Smooth muscle cell of the brain vasculature (primary cell): ENCODE measurements at places on chromosomes 11 and 22.

DNA sequence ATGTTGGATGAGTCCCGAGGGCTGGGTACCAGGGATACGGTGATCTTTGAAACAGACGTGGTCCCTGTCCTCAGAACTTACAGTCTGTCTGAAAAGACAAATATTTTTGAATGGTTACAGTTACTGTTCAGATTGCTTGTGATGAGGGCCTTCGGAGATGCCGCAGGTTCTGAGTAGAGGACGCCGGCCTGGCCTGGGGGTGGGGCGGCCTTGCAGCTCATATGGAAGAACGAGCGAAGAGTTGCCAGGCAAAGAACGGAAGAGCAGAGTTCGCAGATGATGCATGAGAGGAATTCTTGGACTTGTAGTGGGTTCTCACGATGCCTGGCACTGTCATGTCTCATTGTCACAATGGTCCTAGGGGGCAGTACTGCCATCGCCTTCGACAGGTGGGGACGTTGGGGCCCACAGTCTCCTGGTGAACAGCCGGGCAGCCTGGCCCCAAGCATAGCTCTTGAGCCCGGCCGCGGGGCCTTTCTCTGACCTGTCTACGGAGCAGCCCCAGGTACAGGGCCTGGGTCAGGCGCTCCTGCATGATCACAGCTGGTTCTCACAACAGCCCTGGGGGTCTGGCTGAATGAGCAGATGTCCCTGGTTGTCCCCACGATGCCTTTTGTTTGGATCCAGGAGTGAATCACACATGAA, 60.9 kb upstream of the PARVG start:
- DNase-seq: no peak

DNA sequence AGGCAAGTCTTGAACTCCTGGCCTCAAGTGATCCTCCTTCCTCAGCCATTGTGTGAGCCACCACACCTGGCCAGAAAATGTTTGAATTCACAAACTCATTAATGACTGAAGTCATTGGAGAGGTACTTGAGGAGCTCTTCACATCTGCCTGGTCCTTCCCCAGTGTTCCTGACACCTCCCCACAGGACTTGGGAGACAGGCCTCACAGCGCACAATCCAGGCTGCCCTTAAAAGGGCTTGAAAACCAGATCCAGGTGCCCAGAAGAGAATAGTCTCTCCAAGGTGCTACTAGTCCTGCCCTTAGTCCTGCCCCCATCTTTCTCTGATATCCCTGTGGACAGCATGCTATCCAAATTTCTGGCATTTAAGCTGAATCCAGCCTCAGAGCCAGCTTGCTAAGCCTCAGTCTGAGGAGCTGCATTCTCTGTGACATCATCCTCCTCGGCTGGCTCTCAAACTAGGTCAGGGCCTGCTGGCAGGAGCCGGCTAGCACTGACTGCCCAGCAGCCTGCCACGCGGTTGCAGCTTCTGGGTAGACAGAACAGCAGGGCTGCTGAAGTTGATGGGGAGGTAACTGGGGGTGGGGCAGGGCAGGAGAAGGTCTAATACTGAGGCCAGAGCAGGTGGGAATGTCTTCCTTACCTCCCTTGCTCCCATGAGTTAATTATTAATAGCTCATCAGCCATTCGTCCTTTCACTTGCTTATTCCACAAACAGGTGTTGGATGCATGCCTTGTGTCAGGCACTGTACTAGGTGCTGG, 35.3 kb upstream of the NECTIN1 start:
- DNase-seq: no peak

- no peak for DNase-seq
These were observed 68.7 kb downstream of the ETS1 start for GRCh38 chr11:128518493-128519207.

DNA sequence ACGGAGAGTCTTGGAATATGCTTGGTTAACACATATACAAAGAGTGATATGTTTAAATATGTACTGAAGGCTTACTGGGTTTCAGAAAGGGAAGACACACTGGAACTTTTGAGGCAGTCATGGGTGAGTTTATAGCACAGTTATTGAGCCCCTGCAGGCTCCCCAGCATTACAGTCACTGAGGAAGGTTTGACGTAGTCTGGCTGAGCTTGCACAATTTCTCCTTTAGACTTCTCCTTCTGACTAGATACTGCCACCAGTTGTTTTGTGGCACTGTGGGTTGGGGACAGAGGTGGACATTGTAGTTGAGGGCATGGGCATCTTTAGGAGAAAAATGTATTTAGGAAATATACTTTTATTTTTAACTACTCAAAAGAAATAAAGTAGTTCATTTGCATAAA, 285.4 kb downstream of the C11orf87 start:
- no peak for DNase-seq

DNA sequence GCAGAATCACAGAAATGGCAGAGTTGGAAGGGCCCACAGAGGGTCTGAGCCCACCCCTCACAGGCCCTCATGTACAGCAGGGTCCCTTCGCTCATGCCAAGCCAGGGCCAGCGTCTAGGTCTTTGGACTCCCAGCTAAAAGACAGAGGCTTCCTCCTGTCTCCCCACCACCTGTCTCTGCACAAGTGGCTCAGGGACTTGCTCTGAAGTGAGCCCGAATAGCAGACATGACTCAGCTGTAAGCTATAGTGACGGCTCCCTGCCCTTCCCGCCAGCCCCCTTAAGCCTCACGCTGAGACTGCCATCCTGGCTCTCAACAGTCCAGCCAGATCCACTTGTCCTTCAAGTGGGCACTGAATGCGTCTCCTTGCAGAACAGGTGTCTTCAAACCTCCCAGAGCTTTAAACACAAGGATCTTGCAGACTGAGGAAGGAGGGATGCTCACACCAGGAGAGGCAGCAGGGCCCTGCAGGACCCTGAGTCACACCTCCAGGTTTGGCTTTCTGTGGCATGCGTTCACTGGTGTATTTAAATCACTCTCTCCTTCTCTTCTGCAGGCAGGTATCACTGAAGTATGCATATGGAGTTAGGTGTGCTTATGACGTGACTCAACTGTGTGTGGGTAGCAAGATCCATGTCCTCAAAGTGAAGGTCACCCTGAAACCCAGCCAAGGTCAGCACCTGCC, 154.9 kb downstream of the CACNA1I start:
- no peak for DNase-seq

DNA sequence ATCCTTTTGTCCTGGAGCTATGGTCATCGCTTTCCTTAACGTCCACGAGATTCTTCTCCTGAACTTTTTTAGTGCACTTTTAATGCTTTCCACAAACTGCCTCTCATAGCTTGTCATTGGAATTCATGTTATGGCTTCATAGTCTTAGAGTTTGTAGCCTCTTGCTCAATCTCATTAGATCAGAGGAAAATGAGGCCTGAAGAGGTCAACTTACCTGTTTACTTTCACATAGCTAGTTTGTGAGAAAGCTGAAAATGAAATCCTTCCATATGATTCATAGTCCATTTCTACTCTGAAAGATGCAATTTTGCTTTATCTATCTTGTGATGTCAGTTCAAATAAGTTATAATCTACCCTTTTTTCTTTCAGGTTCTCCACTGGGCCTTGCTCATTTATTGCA, 1747.2 kb upstream of the RAG2 start:
- no peak for DNase-seq

GRCh38 chr11:10225553-10225952, 68.5 kb downstream of the SBF2 start:
- no peak for DNase-seq

DNA sequence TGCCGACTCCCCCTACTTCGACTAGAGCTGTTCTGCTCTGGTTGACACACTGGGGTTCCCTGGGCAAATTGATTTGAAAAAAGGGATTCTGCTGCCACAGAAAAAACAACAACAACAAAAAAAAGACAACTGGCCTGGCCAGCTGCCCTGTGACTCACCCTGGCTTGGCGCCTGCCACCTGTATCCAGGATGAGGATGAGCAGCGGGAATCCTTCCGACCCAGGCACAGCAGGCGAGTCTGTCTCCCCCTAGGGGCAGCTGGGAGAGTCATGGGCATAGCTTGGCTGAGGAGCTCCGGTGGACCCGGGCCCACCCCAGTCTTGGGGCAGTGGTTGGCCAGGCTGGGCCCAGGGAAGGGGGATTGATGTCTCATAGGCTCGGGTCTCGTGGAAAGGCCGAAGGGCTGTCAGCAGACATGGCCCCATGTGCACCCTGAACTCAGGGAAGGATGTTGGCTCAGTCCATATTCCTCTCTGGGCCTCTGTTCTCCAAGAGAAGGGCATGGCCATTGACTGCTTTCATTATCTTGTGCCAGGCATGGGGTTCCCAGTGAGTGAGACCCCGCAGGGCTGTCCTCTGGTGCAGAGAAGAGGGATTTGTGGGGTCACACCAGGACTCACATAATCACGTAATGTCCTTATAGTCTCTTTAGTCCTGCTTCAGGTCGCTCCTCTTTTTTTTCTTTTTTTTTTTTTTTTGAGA, 10.4 kb upstream of the SUN2 start:
- no peak for DNase-seq

- no peak for DNase-seq
These were observed 62.1 kb downstream of the ARHGAP8 start for GRCh38 chr22:44814266-44815098.

DNA sequence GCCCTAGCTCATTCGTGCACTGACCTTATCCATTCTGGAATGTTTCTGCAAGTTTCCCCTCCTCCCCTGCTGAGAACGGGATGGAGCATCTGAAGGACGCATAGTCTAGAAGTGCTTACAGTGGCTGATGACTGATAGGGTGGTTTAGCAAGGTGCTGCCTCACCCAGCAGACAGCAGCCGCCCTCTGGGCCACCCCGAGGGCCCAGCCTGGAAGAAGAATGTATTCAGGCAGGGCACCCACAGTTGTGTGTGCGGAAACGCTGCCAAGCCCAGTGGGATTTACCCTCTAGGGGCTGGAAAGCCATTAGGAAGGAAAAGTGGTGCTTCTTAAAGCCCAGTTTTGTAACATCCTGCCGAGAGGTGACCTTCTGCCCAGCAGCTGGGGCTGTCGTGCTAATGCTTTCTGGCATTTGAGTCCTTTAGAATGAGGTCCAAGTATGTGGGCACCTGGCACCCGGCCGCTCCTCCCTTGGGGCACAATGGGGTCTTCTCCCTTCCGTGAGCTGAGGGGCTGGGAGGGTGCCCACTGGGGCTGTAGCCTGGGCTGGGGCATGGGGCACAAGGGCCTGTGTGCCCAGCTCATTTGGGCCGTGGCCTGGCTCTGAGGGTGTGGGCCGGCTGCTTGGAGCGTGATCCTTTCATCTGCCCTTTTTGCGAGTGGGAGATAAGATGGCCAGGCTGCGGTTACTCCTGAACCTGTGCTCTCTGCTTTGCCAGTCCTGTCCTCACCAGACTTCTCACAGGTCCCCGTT, 14.4 kb downstream of the FBLN1 start:
- no peak for DNase-seq

- DNase-seq: no peak
These were observed 3.3 kb downstream of the CAPN5 start for GRCh38 chr11:77069969-77070582.

DNA sequence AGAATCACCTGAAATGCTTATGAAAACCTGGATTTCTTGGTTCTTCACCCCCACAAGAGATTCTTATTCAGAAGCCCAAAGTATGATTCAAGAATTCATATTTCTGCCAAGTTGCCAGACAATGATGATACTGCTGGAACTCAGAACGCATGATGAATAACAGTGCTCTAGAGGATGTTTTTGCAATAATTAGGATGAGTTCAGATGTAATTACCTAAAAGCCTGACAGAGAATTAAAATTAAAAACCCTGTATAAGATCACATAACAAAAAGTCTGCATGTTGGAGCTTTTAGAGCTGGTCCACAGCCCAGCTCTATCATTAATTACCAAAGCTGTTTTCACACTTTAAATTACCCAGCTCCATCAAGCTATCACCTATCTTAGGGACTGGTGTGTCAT, 211.8 kb downstream of the LUZP2 start:
- DNase-seq: no peak

DNA sequence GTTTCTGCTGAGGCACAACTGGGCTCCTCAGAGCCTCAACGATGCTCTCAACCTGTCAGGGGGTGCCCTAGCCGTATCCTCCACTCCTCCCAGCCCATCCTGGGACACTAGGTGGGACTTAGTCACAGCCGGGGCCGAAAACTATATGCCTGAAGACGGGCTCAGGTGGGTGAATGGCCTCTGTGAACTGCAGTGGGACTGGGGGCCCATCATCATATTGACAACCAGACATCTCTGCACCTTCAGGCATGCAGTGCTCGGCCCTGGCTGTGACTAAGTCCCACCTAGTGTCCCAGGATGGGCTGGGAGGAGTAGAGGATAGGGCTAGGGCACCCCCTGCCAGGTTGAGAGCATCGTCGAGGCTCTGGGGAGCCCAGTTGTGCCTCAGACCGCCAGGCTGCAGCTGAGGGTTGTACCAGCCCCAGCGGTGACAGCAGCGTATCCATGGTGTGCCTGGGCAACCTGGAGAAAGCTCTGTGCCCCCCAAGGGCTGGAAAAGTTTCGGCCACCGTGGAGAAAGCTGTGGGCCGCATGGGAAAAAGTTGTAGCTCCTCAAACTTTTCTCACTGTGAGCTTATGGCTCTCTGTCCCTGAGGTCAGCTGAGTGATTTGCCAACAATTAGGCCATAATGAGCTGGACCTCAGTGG, 88.9 kb downstream of the RRM1 start:
- no peak for DNase-seq

GRCh38 chr22:30205281-30206115, 41.1 kb downstream of the LIF start:
- no peak for DNase-seq

DNA sequence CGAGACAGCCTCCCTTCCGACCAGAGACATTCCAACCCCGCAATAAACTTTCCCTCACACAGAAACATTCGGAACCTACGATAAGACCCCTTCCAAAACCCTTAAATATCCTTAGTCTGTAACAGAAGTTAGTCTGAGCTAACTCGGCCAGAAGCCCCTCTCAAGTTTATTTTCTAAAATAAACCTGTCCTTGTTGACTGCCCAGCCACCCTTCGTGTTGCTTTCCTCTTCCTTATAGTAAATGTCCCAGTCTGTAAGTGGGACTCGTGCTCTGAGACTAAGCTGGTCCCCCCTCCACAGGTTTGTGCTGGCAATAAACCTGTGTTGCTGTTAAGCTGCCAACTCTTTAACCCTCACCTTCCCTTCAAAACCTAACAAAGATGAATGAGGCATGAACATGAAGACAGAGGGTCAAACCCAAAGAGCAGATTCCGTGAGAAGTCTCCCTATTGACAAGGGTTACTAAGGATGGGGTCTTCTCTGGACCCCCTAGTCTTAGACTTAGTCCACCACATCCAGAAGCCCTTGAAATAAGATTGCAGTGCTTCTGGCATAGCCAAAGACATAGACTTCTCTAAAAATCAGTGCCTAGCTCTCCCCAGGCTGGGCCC, 18.2 kb downstream of the MIF start:
- no peak for DNase-seq

- no peak for DNase-seq
These were observed 10.6 kb upstream of the DGKZ start for GRCh38 chr11:46336563-46337180.
